ENCODE measurements at places on chromosomes 6 and 20.

DNA sequence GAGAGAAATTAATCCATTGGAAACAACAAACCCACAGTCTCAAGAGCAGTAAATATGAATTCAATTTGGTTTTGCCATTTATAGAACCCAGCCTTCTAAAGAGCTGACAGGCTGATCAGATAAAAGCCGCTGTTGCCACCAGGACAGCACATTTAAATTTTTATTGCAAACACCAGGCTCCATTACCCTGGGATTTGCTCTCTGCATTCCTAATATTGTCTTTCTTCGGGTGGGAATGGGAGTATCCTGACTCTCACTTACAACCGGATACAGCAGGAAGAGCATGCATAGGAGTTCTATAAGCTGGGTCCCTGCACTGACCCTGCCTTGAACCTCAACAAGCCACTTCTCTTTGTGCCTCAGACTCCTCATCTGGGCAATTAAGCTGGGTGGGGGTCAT is 142.9 kb downstream of the LRFN2 start:
- no peak for DNase-seq

GRCh38 chr20:33862709-33863403 is 51.7 kb downstream of the CHMP4B start:
- peak; percentile 20 for DNase-seq

DNA sequence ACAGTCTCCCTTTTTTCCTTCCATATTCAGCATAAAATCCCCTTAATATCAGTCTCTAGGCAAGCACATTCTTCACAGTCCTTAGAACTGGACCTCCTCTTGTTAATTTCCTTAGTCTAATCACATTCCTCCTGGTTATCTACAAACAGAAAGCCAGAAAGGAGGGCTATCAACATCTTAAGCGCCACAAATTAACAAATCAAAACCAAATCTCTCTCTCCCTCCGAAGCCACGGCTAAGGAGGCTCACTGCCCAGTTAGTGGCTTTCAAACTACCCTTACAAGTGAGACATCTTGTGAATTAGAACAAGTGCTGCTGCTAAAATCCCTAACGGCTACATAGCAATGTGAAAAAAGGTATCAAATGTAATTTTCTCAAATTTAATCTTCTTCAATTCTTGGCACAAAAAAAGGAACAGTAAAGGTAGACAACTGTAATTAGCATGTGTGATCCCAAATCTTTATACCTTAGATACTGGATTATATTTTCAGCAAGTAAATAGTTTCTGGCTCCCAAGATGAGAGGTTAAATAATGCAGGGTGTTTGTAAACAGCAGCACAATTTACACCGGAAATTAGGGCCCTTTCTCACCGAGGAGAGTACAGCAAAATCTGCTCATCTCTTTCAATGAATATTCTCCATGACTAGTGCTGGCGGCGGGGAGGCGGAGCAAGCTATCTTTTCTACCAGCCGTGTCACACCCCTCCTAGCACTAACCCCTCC is 1.4 kb upstream of the TRIM39 start:
- no peak for DNase-seq

DNA sequence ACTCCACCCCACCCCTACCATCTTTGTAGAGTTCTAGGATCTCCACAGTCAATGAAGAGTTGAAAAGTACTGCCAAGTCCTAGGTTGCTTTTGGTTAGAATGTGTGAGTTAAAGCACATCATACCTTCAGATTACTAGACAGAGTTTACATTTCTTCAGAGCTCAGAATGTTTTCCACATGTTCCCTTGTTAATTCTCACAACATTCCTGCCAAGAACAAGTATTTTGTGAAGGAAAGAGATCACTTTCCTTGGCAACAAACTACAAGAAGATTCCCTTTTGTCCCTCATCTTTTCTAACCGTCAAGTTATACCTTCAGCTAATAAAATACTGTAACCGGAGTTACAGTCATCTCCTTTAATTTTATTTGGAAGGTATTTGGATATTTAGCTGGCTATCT is 266.8 kb downstream of the ZFAND3 start:
- no peak for DNase-seq

DNA sequence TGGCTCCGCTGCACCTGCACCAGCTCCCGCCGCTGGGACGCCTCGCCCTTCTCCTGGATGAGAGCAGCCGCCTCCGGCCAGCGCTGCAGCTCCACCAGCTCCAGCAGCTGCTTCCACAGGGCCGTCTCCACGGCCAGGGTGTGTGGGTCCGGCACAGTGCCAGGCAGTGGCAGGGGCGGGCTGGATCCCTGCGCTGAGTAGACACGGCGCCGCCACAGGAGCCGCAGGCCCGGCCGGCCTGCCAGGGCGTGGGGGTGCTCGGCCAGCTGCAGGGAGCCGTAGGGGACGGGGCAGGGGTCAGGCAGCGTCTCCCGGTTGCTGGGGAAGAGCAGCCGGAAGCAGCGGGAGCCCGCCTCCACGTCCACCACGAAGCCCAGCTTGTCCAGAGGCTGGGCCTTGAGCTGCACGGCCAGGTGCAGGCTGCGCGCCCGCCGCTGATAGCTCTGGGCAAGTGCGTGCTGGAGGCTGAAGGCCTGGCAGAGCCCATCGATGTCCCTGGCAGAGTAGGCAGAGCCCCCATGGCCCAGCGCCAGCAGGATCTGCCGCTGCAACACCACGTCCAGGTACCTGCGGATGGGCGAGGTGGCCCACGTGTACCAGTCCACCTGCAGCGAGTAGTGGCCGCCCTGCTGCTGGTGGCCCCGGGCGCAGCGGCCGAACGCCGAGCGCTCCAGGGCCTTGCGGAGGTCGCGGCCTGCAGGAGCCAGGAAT is 9.4 kb downstream of the FNDC11 start:
- no peak for DNase-seq

- DNase-seq, result no peak
Observed at GRCh38 chr6:25177500-25178028, 101.6 kb upstream of the CARMIL1 start.

DNA sequence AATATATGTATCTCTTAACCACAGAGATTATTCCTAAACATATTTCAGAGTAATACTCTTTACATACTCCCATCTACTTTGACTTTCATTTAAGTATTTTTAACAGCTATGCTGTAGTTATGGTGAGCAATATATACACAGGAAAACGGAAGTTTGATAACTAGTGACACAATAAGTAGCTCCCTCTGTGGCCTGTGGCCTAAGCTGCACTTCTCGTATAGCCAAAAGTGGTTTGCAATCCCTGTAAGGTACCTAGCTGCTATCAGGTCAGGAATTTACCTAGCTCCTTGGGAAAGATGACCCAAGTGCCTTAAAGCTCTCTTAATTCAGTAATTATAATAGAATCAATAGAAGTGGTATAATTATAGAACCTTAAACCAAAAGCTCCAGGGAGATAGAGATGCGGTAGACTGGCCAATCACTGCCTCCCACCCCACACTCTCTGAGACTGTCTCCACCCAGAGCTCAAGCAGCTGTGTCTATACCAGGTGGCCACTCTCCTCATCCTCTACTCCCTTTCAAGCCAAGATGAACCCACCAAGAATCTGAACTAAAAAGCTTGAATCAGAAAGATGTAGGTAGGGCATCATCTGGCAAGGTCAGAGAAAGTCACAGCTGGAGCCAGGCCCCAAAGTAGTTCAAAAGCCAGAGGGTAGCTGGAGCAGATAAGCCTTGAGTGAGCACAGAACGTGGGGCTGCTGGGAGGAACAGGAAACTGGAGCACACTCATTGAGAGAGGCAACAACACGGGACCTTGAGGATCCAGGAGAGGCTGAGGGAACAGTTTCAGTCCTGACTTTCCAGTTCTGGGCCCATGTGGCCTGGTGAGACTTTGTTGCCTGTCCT is 84.9 kb upstream of the ASF1A start:
- DNase-seq, result no peak

DNA sequence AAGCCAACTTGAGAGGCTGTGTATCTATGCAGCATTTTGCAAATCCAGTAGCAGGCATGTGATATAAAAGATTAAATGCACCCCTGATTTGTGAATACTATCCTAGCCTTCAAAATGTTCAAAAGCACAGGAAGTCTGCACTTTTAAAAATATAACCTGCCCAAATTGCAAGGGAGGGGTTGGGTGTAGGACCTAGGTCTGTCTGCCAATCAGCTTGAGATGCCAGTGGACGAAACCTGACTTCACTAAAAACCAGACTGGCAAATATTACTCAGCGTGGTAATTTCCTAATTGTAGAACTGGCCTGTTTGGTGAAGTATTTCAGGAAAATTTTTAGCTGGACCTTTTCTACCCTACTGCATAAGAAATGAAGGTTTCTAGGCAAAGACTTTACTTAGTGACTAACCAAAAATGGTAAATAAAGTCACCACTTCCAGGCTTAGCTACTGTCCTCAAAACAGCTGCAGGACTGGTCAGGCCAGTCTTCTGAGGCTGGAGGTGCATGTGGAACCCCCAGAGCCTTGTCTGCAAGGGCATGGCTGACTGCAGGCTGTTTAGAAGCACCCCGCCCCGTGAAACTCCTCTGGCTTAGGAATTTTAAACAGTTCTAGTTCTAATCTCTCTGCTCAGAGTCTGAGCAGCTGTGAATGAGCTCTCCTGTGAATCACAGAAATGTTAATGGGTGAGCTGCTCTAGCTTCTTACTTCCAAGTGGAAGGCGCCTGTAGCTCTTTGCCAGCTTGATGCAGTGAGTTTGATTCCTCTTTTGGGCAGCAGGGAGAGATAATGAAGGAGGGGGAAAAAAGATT is 104.4 kb upstream of the ESR1 start:
- no peak for DNase-seq

DNA sequence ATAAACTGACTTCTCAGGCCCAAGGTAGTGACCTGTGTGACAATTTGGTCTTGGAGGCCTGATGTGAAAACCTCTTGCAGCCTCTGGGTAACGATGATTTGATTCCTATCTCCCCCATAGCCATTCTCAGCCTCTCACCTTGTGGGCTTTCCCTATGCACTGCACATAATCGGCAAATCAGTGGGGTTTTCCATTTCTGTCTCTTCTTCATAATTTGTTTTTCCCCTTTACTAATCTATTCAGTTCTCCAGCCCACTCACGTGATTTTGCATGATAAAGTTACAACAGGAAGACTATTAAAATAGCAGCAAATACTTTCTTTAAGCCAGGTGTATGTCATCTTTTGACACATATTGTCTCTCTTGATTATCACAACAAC is 893.7 kb downstream of the TFAP2A start:
- DNase-seq, result no peak

DNA sequence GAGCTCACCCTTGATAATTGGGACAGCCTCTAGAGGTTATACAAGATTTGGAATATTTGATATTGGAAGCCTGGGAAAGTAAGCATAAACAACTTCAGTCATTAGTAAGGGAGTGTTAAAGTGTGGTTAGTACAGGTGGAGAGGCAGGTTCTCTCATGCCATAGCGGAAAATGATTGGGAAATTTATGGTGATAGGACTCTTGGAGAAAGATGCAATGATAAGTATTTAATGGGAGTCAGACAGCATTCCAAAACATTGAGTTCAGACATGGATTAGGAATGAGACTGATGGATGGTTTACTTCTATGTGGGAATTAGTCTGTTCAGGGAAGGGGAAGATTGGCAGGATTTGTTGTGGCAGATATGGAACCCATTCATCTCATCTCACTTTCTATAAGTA is 152.7 kb downstream of the MCHR2 start:
- no peak for DNase-seq

GRCh38 chr20:45997187-45997586 is 11.5 kb upstream of the MMP9 start:
- DNase-seq, result no peak

Data from stimulated activated CD4-positive, alpha-beta T cell treated with anti-CD3 and anti-CD28 coated beads, Interleukin-1b, Interleukin-23, amount 100 ng/mL, for 24 hours (primary cell).